Activated CD4-positive, alpha-beta T cell treated with anti-CD3 and anti-CD28 coated beads for 4 hours (primary cell): ENCODE measurements at places on chromosomes 7 and 10.
A peak's percentile ranks its signal among the peaks of the same experiment; 100 is the strongest.

DNA sequence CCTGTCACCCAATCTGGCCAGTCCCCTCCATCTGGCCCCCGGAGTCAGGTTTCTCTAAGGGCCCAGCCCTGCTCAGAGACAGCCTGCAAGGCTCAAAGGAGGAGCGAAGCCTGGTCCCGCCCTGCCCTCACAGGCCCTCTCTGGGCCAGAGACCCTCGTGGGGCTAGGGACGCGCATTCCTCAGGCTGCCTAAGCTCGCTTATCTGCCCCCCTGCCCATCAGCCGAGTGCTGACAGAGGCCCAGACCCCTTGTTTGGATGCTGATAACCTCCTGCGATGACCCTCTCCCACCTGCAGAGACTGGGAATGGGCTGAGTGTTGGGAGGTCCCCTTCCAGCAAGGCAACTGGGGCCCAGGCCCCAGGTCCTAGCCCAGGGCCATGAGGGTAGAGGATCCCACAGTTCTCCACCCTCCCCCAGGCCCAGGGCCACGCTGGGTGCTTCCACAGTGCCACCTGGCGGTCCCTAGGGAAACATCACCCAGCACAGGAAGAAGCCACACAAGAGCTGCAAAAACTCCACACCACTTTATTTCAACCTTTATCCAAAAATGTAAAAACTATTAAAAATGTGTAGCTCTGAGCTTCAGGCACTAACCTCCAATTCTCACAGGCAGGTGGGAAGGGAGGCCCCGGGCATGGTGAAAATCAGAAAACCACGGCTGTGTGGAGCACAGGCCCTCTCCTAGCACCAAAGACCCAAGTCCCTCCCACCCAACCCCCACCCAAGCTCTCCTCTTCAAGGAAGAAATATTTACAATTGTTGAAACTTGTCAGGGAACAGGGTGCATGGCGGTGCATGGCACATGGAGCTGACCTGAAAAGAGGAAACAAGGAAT, 2.2 kb downstream of the NPM3 start:
- peak; percentile 65 for DNase-seq

- no peak for DNase-seq
These were observed 390.0 kb downstream of the TNS3 start for GRCh38 chr7:47191876-47192291.

DNA sequence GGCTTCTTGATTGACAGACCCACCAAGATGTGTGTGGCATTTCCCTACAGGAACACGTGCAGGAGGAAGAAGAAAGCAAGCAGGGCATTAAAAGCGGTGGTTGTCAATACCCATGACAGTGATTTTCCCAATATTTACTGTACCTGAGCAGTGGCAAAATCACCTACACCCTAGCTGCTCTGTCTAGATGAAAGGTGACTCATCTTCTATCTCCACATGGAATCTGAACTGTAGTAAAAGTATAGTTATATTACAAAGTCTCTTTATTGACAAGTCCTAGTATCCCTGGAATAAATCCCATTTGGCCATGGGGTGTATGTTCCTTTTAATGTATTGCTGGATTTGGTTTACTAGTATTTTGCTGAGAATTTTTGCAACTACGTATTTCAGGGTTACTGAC, 458.8 kb upstream of the SORCS1 start:
- no peak for DNase-seq

DNA sequence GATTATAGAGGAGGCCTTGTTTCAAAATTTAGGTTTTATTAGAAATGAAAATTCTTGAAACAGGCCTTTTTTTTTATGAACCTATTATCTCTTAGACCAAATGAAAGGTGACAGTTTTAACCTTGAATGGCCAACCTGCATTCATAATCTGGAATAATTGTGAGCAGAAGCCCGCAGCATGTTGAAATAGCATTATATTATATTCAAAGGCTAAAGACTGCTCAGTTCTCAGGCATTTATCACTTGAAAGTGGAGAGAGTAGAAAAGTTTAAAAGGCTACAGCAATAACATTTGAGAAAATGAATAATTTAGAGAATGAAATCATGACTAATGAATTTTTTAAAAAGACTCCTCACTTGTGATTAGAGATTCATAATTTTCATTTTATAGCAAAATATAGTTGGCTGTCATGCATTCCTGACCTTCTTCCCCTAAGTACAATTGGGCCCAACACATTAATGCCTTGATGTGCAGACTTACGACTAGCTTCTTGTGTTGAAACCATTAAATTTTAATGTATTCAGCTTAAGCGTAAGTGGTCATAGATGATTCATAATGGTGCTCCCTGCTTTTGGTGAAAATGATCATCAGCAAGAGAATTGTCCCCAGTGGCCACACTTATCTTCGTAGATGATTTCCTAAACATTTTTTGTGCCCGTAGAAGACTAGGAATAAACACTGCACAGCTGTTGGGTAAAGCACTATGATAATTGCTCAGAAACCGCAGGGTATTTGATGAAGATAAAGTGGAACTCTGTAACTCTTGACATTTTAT, 346.6 kb upstream of the BMPER start:
- DNase-seq, result no peak

- DNase-seq, result no peak
These were observed 16.3 kb upstream of the SH2B2 start for GRCh38 chr7:102270178-102270887.

DNA sequence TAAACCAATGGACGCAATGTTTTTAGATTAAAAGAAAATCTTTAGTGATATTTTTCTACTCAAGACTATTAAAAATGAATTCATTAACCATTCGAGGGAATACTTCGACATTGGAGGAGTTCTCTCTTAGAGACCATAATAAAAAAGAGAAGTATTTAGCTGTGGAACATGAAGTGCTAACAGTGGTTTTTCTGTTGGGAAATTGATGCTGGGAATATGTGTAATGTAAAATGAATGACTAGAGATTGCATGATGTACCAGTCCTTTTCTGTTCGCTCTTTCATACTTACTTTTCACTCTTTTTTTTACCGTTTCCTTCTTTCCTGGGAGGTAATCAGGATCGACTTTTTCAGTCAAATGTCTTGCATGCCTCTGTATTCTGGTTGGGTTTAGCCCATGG, 41.3 kb downstream of the ST7 start:
- DNase-seq, result no peak

GRCh38 chr10:70879207-70879606, 9.2 kb downstream of the PCBD1 start:
- DNase-seq, result no peak

GRCh38 chr10:95788830-95789229, 32.9 kb downstream of the ENTPD1 start:
- no peak for DNase-seq

GRCh38 chr7:24717247-24717622, 40.0 kb downstream of the GSDME start:
- no peak for DNase-seq

DNA sequence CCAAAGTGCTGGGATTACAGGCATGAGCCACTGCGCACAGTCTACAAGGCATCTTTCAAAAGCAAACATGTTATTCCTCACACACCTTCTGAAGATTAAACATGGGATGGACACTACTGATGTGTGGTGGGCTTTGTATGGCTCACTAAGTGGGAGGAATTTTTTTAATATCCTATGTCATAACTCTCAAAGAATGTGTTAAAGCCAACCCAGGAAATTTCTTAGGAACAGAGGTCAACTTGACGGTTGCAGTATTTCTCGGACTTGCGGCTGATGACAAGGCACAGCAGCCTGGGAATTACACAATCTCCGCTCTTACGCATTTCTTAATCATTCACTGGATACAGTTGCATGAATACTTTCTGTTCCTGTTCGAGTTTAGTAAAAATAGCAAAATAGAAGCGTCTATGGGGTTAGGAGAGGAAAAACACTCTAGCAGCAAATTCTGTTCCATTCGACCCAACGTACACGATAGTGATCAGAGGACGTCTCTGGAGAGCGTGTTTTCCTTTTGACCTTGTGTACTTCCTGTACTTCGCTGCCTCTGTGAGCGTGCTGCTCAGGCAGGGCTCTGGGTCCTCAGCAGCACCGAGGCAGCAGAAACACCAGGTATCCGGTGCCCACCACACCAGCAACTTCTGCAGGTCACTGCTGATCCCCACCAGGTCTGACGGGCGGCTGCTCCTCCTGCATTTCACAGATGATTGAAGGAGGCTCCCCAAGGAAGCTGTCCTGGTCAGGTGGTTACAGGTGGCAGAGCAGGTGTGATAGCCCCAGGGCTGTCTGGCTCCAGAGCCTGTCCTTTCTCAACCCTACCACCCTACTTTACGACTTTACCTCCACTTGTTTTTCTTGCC, 26.4 kb upstream of the SRGN start:
- no peak for DNase-seq

DNA sequence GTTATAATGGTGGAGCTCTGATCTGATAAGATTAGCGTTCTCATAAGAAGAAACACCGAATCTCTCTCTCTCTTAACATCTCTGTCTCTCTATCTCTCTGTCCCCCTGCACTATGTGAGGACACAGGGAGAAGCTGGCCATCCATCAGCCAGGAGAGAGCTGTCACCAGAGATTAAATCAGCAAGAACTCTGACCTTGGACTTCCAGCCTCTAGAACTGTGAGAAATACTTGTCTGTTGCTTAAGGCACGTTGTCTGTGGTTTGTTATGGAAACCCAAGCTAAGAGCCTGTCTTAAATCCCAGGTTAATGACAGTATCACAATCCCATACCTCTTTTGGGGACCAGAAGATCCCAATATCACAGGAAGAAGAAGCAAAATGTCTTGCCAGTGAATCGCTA, 132.0 kb upstream of the AKR1E2 start:
- DNase-seq, result no peak

GRCh38 chr10:1084011-1084950, 28.1 kb downstream of the WDR37 start:
- DNase-seq, result no peak

- DNase-seq, result no peak
These were observed 188.2 kb downstream of the MLLT10 start for GRCh38 chr10:21722209-21722608.

- DNase-seq, result no peak
These were observed 230.9 kb downstream of the CREB5 start for GRCh38 chr7:28643188-28643569.

GRCh38 chr10:104301907-104302690, 33.1 kb downstream of the GSTO2 start:
- DNase-seq, result no peak

GRCh38 chr7:51452694-51453093, 136.1 kb upstream of the COBL start:
- DNase-seq, result no peak

GRCh38 chr10:103667356-103667755, 173.9 kb downstream of the NEURL1 start:
- no peak for DNase-seq

DNA sequence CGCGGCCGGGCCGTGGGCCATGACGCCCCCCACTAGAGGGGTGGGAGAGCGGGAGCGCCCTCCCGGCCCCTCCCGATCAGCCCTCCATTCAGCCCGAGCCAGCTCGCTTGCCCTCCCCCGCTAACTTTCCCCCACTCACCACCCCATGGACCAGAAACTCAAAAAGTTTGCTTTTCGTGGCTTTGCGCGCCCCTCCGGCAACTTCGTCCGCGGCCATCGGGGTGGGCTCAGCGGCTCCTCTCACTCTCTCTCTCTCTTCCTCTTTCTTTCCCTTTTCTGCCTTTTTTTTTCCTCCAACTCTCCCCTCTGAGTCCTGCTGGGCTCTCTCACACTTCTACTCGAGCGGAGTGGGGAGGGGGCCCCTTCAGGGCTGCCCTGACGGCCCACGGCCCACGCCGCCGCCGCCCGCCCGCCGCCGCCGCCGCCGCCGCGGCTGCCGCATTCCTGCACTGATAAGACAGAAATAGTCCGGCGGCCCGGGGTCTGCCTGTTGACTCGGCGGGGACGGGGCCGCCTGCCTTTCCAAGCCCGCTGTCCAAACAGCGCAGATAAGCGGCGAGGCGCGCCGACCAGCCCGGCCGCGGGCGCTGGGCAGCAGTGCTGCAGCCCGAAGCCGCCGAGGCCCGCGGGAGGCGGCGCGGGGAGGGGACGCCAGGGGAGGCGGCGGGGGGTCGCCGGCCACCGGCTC, at the start of gene SMARCD3:
Gene SMARCD3 (minus strand): TSS at position 349 of the 688 bp plus-strand sequence. CDS start 132 bp downstream, at position 217.
- DNase-seq, result peak; percentile 30

- no peak for DNase-seq
These were observed 106.4 kb upstream of the DNAJB12 start for GRCh38 chr10:72461085-72461484.
